B cell (primary cell): ENCODE measurements at places on chromosomes 1 and 21. TPM values are rescaled to one million over a fixed set of nuclear protein-coding genes. Genes with fewer than 3 reads are reported as not detected.

The LDLRAD1 gene
- total RNA-seq, result not detected in 2 replicates

The PRRX1 gene
- total RNA-seq, result not detected in 2 replicates

The PODN gene
- total RNA-seq, result not detected in 2 replicates

The PDPN gene
- 0.27 TPM in 1 of 2 replicates, not detected in the other for total RNA-seq

The GJA5 gene
- not detected in 2 replicates for total RNA-seq

The SPATA21 gene
- total RNA-seq, result not detected in 2 replicates

The BSND gene
- not detected in 2 replicates for total RNA-seq

The PTGER3 gene
- total RNA-seq, result 0.22 and 0.27 TPM in 2 replicates

The MRAP gene
- not detected in 2 replicates for total RNA-seq

The B4GALT2 gene
- total RNA-seq, result 5.2 and 6.5 TPM in 2 replicates
